Stimulated activated CD4-positive, alpha-beta T cell treated with anti-CD3 and anti-CD28 coated beads, Interleukin-1b, Interleukin-23, amount 100 ng/mL, for 4 hours (primary cell): ENCODE measurements at places on chromosomes 3 and 15.

GRCh38 chr3:161508852-161509477, 12.4 kb downstream of the OTOL1 start:
- no peak for DNase-seq

GRCh38 chr3:39208463-39209055, 16.2 kb upstream of the XIRP1 start:
- no peak for DNase-seq

DNA sequence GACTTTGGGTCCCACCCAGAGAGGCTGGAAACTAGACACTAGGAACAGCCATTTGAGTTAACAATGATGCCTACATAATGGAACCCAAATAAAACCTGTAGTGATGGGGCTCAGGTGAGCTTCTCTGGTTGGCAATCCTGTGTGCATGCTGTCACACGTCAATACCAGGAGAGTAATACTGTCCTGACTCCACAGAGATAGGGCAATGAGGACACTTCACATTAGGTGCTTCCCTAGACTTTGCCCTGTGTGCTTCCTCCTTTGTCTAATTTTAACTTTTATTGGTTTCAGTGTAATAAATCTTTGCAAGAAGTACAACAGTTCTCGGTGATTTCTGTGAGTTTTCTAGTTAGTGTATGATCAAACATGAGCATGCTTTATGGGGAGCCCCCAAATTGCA, 281.8 kb upstream of the ARRDC4 start:
- no peak for DNase-seq

GRCh38 chr15:66251790-66252684, 1.5 kb downstream of the MEGF11 start:
- DNase-seq: peak; percentile 22

DNA sequence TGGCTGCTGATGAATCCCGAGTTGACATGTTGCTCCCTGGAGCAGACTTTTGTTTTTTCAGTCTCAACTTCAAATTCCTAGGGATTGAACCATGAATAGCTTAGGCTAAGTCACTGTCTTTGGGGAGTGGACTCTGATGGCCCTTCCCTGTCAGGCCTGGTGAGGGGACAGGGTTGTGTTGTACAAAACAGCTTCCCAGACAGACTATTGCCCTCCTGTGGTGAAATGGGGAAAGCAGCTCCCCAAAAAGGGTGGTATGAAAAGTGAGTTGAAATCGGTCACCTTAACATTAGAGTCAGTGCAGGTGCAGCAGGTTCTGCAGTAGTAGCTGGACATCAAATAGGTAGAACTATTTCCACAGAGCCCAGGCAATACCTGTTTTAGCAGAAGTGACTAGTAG, 775.6 kb downstream of the ROBO2 start:
- no peak for DNase-seq

- DNase-seq: no peak
These were observed 29.0 kb downstream of the GYG1 start for GRCh38 chr3:149020196-149020838.

DNA sequence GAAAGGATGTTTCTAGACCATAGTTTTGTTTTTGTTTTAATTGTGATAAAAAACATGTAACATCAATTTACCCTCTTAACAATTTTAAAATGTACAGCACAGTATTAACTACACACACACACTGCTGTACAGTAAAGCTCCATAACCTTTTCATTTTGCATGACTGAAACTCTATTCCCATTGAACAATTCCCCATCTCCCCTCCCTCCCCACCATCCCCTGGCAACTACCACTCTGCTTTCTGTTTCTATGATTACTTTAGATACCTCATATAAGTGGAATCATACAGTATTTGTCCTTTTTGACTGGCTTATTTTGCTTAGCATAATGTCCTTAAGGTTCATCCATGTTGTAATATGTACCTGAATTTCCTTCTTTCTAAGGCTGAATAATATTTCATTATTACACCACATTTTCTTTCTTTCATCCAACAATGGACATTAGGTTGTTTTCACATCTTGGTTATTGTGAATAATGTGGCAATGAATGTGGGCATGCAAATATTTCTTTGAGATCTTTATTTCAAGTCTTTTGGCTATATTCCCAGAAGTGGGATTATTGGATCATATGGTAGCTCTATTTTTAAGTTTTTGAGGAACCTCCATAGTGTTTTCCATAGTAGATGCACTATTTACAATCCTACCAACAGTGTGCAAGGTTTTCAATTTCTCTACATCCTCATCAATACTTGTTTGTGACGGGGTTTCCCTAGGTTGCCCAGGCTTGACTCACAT, 10.7 kb downstream of the CHST14 start:
- DNase-seq: no peak
